Cardiac muscle cell (in vitro differentiated cells and primary cell): ENCODE measurements at places on chromosomes 4 and X.

DNA sequence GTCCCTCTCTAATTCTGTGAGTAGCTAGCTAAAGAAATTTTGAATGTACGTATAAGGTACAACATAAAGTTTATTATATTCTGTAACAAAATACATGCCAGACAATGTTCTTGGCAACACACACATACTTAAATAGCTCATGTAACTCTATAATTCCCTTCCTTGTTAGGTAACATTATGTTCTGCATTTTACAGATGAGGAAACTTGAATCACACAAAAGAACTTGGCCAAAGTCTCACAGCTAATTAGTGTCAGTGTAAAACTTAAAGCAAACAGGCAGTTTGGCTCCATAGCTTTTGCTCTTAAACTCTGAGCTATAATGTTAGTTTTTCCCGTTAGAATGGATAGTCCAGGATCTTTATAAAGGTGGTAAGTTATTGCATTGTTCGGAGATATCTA is 1091.8 kb upstream of the SLIT2 start:
- DNase-seq = no peak

DNA sequence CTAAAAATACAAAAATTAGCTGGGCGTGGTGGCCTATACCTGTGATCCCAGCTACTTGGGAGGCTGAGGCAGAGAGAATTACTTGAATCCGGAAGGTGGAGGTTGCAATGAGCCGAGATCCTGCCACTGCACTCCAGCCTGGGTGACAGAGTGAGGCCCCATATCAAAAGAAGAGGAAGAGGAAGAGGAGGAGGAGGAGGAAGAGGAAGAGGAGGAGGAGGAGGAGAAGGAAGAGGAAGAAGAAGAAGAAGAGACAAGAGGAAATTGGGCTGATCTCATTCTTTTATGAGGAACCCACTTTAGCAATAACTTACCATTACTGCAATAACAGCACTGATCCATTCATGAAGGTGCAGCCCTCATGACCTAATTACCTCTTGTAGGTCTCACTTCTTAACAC is 138.9 kb upstream of the GIMD1 start:
- DNase-seq = no peak

GRCh38 chr4:184369871-184370270 is 104.5 kb downstream of the IRF2 start:
- DNase-seq = no peak

DNA sequence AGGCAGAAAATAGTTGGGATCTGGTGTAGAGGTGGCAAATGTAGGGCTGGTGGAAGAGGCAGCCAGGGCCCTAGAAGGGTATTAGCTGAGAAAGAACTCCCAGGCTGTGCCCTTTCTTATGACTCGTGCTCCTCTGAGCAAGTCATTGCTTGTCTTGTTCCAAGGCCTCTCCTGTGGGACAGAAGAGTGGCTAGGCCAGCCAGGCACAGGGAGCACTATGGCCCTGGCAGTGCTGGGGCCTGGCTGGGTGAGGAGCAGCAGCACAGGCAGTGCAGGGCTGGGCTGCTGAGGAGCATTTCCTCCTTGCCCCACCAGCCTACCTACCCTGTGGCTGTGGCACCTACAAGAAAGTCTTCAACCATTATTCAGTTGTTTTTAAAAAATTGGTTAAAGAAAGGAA is 298.5 kb upstream of the NR3C2 start:
- no peak for DNase-seq

GRCh38 chr4:172061204-172061603 is 248.0 kb downstream of the GALNTL6 start:
- no peak for DNase-seq

DNA sequence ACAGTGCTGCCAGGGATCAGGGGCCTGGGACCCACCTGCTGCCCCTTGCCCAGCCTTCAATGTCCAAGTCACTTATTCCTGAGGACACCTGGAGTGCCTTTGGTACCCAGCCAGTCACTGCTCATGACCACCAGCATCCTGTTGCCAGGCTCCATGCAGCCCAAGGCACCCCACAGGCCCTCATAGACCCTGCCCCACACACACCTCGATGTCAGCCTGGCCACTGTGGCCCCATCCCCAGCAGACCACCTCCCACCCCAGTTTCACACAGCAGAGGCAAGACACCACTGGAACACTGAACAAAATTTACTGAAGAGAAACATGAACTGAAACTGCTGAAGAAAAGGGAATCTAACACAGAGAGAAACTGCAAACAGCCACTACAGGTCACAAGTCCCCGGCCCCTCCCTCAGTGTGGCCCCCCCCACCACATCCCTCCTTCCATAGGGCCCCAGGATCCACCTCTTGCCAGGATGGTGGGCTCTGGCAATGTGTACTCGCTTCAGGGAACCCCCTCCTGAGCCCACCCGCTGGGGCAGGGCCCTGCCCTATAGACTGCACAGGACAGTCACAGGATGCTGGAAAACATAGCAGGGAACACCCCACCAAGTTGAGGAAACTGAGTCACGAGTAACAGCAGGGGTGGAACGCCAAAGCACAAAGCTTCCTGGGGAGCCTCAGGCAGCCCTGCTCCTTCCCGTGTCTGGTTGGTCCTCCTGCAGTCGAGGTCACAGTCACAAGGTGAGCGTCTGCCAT is 5.2 kb downstream of the PNMA5 start:
- DNase-seq = no peak

GRCh38 chr4:88320224-88320779 is 35.9 kb upstream of the PPM1K start:
- no peak for DNase-seq

DNA sequence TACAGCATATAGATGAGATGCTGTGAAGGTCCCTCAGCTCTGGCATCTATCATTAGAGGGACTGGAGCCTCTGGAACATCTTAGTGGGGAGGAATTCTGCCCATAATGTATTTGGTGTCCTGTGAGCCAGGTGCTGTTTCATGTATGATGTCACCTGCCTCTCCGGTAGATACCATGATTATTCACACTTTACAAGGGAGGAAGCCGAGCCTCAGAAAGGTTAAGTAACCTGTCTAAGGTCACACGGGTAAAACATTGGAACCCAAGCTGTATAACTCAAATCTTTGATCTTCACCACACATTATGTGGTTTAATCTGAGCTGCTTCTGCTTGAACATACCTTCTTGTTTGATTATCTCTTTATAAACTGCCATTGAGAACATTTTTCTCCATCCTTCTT is 442.8 kb downstream of the BCOR start:
- no peak for DNase-seq

- peak; percentile 63 for DNase-seq
Observed at GRCh38 chrX:12080265-12080664, 58.0 kb upstream of the FRMPD4 start.

DNA sequence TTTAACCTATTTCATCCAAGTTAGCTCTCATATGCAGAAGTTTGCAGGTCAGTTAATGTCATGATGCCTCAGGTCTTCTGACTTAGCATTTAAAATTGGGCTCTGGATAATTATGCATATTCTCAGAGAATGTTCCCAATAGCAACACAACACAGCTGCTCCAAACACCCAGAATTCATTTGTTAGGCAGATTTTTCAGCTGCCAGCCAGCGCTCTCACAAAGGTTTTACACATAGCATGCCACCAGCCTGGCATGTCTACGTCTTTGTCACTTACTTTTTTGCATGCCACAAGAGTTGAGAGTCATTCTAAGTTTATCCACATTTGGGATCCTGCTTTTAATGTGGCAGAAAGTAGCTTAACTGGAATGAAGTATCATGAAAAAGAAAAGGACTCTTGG is 84.8 kb downstream of the LIMCH1 start:
- no peak for DNase-seq

DNA sequence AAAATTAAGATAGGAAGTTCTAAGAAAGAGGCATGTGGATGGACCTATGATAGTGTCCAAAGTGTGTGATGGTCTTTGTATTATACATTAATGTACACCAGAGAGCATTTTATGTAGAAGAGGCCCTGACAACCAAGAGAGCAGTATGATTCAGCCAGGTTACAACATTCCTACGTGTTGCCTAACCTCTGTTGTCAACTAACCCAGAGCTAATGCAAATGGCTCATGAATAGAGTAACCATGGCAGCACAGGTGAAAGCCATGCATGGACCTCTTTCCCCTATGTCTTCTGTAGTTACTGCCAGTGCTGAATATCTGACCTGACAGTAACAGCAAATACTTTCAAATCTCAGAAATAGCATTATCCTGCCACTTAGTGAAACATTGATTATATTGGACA is 255.6 kb downstream of the NDST4 start:
- DNase-seq = no peak

GRCh38 chr4:98528882-98529281 is 129.5 kb downstream of the TSPAN5 start:
- no peak for DNase-seq

GRCh38 chr4:184824081-184824775 is 1.5 kb downstream of the ACSL1 start:
- DNase-seq = no peak

DNA sequence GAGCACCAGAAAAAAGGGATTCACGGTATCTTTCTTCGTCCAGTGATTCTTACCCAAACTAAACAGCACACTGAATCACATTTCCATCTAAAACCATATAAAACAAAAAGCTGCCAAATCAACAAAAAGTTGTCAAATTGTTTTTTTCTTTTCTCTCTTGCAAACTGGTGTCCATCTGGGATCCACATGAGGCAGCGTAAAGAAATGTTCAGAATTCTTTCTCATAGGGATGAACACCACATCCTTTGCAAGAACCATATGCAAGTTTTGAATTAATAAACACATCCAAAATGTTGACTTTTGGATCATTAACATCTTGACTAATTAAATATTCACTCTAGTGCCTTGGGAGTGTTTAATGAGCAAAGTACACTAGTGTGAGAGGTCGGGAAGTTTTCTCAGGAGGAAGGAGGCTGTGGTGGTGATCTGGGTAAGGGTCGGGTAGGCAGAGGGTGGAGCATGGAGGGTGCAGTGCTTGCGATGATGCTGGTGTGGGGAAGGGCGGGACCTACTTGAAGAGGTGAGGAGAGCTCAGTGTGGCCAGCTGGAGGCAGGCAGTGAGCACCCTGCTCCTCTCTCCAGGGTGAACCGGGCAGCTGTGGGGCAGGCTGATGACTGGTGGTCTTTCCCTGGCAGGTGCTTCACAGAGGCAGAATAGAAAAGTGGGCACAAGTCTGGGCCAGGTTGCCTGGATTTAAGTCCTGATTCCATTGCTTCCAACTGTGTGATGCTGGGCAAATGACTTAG is 72.8 kb downstream of the NSUN7 start:
- DNase-seq = no peak

GRCh38 chr4:190019023-190019858 is 7.8 kb downstream of the FRG2 start:
- DNase-seq = no peak

DNA sequence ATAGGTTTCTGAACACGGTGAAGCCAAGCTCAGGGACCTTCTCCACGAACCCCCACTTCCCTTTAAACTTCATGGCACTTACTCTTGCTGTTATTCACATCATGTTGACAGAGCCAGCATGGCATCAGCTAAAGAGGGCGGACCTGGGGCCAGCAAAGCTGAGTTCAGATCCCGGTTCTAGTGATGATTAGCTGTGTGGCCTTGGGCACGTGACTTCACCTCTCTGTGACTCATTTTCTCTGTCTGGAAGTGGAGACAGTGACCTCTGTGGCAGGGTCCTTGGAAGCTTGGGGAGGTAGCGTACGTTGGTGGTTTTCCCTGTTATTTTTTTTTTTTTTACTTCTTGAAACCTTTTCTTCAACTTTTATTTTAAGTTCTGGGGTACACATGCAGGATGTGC is 13.4 kb downstream of the EVC start:
- DNase-seq = peak; percentile 19

DNA sequence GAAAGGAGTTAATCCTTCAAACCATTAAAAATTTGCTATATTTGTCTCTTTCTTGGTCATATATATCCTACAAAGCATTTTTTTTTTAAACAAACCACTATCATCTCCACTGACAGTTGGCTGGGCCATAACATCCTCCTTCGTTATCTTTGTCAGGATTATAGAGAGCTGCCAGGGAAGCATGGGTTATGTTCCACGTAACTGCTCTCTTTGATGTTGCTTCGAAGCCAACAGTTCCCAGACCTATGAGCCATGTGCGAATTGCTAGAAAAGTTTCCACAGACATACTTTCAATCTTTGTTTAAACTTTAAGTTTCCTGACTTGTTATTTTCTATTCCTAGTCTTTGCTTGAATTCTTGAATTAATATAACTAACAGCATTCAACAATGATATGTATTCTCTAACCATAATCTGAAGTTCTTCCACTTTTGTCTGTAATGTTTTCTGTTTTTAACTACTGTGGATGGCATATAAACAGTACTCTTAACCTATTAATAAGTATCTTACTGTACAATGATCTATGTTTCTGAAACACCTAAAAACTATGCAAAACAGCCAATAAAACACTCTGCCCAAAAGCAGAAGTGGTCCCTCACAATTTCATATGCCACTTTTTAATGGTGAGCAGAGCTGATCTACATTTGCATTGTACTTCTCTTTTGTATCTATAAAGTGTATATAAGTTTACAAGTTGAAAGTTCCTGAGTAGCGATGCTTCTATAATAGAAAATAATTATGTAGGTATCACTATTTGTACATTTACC is 37.9 kb downstream of the EREG start:
- DNase-seq = no peak

DNA sequence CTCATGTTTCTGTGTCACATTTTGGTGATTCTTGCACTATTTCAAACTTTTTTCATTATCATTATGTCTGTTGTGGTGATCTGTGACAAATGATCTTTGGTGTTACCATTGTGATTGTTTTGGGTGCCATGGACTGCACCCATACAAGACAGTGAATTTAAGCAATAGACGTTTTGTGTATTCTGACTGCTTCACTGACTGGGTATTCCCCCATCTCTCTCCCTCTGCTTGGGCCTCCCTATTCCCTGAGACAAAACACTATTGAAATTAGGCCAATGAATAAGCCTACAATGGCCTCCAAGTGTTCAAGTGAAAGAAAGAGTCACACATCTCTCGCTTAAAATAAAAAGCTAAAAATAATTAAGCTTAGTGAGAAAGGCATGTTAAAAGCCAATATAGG is 60.2 kb downstream of the BANK1 start:
- no peak for DNase-seq

DNA sequence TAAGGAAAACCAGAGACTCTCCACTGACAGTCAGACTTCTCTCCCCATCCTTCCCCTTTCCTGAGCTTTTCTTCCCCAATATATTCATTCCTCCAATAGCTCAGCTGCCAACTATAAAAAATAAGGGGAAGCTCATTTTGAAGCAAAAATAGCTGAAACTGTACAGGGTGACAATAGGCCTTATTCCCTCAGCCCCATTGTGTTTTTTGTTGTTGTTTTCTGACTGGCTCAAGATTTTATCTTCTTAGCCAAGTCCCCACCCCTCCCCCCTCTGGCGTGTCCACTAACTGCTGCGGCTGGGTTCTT is 26.2 kb downstream of the PRPS1 start:
- DNase-seq = no peak

DNA sequence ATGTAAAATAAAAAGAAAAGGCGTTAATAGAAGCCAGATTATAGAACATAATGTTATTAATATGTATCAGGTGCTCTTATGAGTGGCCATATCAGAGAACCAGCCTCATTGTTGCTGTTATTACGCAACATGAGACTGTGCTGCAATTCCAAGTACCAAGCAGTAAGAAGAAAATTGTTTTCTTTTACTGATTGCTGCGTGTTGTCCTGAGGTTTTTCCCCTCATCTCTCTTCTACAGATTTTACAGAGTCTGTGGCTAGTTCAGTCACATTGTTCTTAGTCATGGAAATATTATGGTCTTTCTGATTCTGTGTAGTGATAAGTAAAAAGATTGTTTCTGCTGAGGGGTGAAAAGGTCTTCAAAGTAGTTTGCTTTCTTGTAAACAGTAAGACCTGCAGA is 55.9 kb downstream of the NPNT start:
- peak; percentile 69 for DNase-seq

GRCh38 chr4:53863158-53863557 is 201.2 kb downstream of the CHIC2 start:
- DNase-seq = peak; percentile 67

- DNase-seq = no peak
Observed at GRCh38 chr4:175369087-175369486, 443.0 kb downstream of the GPM6A start.
